BJ (cell line): ENCODE measurements at places on chromosomes 6 and 20.

DNA sequence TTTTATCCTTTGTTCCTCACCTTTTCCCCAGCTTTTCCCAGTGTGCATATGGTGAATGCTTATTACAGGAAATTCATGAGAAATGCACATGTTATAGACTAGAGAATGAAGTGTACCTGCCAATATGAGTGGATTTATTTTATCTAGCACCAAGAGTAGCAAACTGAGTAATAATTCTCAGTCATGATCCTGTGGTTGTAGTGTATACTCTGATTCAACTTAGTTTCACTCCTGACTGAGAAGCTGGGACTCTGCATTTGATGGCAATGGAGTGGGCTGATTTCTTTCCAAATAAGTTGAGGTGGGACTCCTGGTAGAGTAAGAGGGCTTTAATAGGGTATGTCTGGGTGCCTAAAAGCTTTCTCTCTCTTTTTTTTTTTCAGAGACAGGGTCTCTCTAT lies 4.0 kb downstream of the ABT1 start:
- no peak for DNase-seq

DNA sequence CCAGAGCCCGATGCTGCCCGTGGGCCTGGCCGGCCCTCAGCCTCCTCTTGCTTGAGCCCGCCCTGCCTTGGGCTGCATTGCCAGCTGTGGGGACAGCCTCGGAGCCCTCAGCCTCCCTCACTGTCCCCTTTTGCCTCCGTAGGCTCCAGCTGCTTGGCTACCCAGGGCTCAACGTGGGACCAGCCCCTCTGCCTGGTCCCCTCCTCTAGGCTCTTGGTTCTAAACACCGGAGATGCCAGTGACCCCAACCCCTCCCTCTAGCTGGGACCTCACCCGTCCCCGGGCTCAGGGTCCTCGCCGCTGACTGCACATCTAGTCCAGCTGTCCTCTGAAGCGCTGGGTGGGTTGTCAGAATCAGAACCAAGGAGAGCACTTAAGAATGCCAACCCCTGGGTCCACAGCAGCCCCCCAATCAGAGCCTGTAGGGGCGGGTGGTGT lies 345.2 kb downstream of the ZFAND3 start:
- no peak for DNase-seq

DNA sequence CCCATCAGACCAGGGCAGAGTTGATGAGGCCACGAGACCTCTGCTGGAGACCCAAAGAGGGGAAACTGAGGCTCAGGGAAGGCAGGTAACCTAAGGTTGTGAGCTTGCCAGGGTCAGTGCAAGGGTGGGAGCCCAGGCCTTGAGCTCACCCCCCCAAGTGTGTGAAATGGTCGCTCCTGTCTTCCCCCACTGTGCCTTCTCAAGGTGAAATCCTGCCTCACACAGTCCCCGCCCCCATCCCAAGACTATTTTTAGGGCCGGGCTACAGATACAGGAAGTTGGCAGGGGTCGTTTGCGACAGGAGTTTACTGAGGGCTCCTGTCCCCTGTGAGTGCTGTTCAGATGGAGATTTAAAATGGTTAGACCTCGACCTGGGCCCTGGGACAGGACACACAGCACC lies 18.7 kb upstream of the GATA5 start:
- DNase-seq = no peak

DNA sequence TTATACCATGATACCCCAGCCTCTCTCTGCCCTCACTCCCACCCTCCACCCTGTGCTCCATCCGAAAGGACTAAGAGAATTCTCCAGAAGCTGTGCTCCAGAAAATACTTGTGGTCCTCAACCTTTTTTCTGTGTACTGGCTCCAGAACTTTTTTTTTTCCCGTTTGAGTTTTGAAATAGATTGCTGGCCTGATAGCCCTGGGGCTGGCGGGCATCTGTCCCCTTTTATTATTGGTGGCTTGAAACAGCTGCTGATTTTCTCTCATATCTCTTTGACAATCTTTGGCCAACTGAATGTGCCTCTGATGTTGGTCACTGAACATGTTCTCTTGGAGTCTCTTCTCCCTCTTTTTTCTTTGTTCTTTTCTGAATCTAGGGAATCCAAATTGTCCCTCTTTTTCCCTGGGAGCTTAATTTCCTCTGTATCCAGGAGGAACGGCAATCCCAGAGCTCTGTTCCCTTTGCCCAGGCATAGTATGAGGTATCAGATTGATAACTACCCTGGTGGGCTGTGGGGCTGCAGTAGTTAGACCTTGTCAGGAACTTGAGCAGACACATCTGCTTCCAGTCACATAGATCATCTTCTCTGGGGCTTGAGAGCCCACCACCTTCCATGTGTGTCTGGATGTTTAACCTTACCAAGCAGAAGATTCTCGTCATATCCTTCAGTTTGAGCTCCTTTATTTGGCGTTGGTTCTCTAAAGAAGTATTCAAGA lies 1.6 kb downstream of the PPARD start:
- no peak for DNase-seq
